ENCODE measurements at places on chromosomes 5 and 9.

DNA sequence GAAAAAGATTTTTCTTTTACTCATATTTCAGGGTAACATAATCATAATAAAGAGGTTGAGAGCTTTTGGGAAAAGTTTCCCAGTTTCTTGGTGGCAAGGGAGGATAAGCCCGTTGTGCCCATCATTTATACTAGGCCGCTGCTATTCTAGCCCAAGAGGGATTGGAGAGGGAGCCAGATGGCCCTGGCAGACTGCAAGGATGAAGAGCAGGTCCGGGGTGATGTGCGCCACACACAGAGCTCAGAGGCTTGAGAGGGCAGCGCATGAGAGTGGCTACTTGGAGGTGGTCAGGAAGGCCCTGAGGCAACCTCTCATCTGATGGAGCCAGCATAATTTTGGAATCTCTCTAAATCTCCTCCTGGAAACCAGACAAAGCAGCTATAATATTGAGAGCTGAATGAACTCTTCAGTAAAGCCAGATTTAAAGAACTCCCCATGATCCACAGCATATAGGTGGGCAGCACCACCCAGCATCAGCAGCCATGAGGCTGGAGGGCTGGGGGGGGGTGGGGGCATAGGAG is 110.1 kb downstream of the MED27 start:
- no peak for DNase-seq

DNA sequence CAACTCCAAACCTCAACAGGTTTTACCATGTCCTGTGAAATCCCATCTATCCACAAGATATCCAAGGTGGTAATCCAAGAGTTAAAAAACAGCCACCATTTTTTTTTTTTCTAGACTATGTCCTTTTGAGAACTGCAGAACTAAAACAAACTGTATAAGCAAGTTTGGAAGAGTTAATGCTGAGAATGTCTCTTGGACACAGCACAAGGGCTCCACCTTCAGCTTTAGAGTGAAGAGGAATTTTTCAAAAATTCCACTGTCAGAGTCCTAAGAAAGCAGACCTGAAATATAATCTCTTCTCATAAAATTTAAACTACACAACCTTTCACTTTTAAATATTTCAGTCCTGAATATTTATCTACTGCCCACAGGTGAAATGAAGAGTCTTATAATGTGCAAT is 167.8 kb upstream of the CCNG1 start:
- DNase-seq = no peak

GRCh38 chr5:82404382-82404945 is 126.3 kb upstream of the RPS23 start:
- no peak for DNase-seq

GRCh38 chr5:104612005-104612404 is 1049.4 kb upstream of the NUDT12 start:
- DNase-seq = no peak

All from AG09309 (cell line).